H1 (cell line): ENCODE measurements at places on chromosomes 5 and 9. TPM values are rescaled to one million over a fixed set of nuclear protein-coding genes. Genes with fewer than 3 reads are reported as not detected.

The GDNF gene
- 1.7 and 2.0 TPM in 2 replicates for total RNA-seq

The PCDHGA10 gene
- total RNA-seq = 2.1 and 2.2 TPM in 2 replicates

The PRKACG gene
- total RNA-seq = not detected in 2 replicates

The APBA1 gene
- 0.60 and 1.1 TPM in 2 replicates for total RNA-seq

The CTXN3 gene
- not detected in 2 replicates for total RNA-seq

The OGN gene
- total RNA-seq = not detected in 2 replicates

The NRG2 gene
- total RNA-seq = 0.21 and 0.54 TPM in 2 replicates

The SOWAHA gene
- total RNA-seq = 0.09 and 0.10 TPM in 2 replicates

The C9orf153 gene
- 0.65 TPM in 1 of 2 replicates, not detected in the other for total RNA-seq

The MATR3 gene
- 378 and 389 TPM in 2 replicates for total RNA-seq
